GM06990 (cell line): ENCODE measurements at places on chromosomes 2 and 18.

GRCh38 chr2:66665124-66665984 is 230.4 kb downstream of the MEIS1 start:
- DNase-seq: no peak

GRCh38 chr2:115234737-115235136 is 792.3 kb downstream of the DPP10 start:
- DNase-seq: no peak

GRCh38 chr2:85053802-85054201 is 79.4 kb upstream of the TCF7L1 start:
- no peak for DNase-seq

DNA sequence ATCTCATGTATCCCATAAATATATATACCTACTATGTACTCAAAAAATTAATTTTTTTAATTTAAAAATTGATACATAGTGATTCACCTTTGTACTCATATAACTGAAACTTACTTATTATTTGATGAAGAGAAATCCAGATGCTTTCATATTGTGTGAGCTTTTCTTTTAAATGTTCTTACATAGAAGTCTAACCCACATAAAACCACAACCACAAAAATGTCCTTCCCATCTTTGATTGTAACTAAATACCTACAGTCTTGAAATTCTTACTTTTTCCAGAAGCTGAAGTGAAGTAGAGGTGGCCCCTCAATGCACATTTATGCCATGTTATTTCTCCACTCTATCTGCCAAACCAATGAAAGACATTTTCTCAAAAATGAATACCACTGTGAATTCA is 117.9 kb upstream of the COL5A2 start:
- no peak for DNase-seq

- DNase-seq: no peak
Measured at GRCh38 chr2:221662689-221663391, 90.7 kb upstream of the EPHA4 start.

DNA sequence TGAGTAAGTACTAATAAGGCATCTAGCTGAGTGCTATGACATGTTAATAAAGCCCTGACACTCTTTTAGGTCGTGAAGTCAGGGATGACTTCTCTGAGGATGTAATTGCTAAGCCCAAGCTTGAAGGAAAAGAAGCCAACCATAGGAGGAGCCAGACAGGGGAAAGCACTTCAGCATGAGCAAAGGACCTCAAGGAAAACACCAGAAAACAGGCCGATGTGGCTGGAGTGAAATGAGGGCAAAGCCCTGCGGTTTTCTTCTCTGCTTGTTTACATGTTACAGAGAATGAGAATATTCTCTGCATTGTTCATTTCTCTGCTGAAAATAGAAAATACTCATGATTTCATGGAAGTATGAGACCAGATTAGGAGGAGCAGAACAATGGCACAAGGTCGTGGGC is 112.5 kb upstream of the ARHGAP28 start:
- DNase-seq: no peak

DNA sequence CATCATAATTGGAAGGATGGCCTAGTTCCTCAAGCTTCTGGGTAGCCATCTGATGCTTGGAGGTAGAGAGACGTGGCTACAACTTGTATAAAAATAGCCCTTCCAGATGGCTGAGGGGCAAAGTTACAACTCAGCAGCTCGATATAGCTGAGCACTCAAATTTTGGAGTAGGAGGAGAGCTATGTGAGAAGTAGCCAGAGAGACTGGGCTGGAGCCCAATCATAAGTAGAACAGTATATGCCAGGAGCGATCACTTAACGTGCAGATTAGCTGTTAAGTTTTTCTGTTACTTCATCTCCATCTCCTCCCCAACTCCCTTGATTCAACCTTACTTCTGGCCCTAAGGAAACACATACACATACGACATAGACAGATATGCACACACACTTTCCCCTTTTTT is 28.8 kb downstream of the CNRIP1 start:
- DNase-seq: no peak

DNA sequence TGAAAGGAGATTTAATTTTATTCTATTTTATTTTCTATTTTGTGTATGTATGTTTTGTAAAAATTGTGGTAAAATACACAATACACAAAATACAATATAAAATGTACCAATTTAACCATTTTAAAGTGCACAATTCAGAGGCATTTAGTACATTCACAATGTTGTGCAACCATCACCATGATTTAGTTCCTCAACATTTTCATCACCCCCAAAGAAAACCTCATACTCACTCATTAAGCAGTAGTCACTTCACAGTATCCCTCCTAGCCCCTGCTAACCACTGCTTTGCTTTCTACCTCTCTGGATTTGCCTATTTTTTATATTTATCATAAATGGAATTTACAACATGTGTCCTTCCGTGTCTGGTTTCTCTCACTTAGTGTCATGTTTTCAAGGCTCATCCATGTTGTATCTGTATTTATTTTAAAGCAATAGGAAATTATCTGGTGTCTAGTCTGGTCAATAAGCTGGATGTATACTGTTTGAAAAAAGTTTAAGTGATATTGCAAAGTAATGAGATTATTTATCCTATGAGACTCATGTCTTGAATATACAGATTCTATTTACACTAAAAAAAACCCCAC is 77.9 kb upstream of the GLS start:
- DNase-seq: no peak

- DNase-seq: no peak
Measured at GRCh38 chr18:13267431-13267873, 48.9 kb downstream of the LDLRAD4 start.

- no peak for DNase-seq
Measured at GRCh38 chr18:25469489-25469888, 117.5 kb upstream of the ZNF521 start.

GRCh38 chr18:5302606-5303005 is 7.1 kb upstream of the ZBTB14 start:
- no peak for DNase-seq

- no peak for DNase-seq
Measured at GRCh38 chr2:219220652-219221402, 2.1 kb upstream of the ABCB6 start.

GRCh38 chr18:45056926-45057325 is 376.2 kb downstream of the SETBP1 start:
- DNase-seq: no peak

- DNase-seq: no peak
Measured at GRCh38 chr2:20451341-20451740, 4.5 kb downstream of the RHOB start.

GRCh38 chr2:17475286-17475685 is 43.0 kb downstream of the RAD51AP2 start:
- no peak for DNase-seq

GRCh38 chr18:22293417-22293816 is 124.0 kb downstream of the GATA6 start:
- DNase-seq: no peak

GRCh38 chr2:235129850-235130249 is 178.0 kb downstream of the SH3BP4 start:
- DNase-seq: no peak
